ENCODE measurements at places on chromosomes 5 and 9.

GRCh38 chr5:78647838-78648358 is 674 bp downstream of the LHFPL2 start:
- DNase-seq: peak; percentile 77

GRCh38 chr9:26033336-26033735 is 355.1 kb upstream of the TUSC1 start:
- no peak for DNase-seq

GRCh38 chr5:69284203-69284602 is 48.4 kb downstream of the CCDC125 start:
- no peak for DNase-seq

GRCh38 chr5:140108093-140109017 is 5.6 kb upstream of the PURA start:
- peak; percentile 28 for DNase-seq

- no peak for DNase-seq
These were observed 532.8 kb upstream of the KLF4 start for GRCh38 chr9:108022246-108022935.

DNA sequence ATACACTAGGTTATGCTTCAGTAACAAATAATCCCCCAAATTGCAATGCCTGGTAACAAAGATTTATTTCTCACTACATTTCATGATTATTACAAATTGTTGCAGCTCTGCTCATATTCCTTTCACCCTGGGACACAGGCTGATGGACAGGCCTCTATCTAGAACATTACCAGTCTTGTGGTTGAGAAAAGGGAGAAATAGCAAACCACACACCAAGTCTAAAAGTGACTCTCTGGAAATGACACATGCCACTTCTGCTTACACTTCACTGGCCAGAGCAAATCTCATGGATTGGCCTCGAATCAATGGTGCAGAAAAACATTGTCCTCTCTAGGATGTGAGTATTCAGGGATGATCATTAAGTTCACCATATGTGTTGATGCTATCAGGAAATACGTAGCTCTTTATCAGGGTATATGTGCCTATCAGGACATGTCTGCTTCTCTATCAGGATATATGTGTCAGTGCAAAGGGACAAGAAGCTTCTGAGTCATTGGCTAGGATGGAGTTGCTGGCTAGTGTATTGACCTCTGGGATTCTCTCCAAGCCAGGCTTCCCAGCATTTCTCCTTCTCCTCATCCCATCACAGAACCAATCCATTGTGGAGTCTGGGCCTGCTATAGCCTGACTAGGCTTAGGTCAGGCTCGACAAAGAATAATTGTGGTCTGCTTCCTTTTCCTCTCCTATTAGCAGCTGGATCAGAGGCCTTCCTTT is 91.1 kb upstream of the CEP78 start:
- DNase-seq: no peak

DNA sequence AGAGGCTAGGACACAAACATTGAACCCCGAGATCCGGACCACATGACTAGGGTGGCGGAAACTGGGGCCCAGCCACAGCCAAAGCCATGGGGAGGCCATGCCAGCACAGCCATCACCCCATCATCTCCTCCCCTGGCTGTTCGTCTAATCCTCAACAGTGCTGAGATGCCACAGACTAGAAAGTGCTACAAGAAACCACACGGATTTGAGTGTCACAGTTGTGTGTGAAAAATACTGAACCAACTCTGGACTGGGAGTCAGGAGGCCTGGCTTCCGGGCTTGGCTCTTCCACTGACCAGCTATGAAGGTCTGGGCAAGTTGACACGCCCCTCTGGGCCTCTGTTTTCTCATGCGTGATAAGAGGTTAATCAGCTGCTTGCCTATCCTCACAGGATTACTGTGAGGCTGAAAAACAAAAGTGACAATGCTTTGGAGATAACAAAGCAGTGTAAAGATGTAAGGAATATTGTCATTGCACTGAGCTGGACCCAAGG is 38.8 kb upstream of the SHB start:
- no peak for DNase-seq

DNA sequence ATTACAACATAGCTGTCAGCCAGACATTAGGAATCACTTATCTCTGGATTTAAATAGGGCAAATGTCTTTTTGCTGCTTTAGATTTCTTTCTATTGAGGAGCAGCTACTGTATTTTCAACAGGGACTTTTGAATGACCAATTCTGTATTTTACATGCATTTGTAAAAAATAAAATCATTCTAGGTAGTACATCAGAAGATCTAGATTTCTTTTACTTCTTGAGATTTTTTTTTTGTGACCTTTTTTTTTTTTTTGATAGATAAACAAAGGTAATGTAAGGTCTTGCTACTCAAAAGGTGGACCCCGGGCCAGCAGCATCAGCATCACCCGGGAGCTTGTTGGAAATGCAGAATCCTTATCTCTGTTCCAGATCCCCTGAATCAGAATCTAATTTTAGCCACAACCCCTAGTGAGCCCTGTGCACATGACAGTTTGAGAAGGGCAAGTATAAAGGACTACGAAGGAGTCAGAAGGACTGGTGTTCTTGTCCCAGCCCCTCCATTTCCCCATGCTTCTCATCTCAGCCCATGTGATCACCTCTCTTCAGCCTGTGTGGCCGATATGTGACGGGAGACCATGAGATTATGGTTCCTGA is 37.7 kb upstream of the CKMT2 start:
- peak; percentile 37 for DNase-seq

- DNase-seq: no peak
These were observed 64.5 kb upstream of the UBTD2 start for GRCh38 chr5:172348084-172348483.

- no peak for DNase-seq
These were observed 1.3 kb upstream of the ITGA2 start for GRCh38 chr5:52987711-52988331.

DNA sequence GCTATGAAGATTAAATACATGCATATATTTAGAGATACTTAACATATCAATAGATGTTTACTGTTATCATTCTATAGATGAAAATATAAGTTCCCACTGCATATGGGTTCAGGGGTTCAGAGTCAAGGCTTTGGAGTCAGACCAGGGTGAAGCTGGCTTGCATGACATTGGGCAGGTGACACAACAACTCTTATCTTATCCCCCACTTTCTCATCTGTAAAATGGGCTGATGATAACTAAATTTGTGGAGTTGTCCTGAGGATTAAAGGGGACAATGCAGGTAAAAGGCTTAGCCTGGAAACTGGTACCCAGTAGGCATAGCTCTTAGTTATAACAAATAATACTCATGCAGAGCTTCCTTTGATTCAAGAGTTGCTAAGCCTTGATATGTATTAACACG is 72.6 kb upstream of the BRINP1 start:
- no peak for DNase-seq

- no peak for DNase-seq
These were observed 48.8 kb upstream of the GALNT10 start for GRCh38 chr5:154141745-154142221.

GRCh38 chr5:132098151-132098594 is 24.6 kb downstream of the CSF2 start:
- DNase-seq: no peak

DNA sequence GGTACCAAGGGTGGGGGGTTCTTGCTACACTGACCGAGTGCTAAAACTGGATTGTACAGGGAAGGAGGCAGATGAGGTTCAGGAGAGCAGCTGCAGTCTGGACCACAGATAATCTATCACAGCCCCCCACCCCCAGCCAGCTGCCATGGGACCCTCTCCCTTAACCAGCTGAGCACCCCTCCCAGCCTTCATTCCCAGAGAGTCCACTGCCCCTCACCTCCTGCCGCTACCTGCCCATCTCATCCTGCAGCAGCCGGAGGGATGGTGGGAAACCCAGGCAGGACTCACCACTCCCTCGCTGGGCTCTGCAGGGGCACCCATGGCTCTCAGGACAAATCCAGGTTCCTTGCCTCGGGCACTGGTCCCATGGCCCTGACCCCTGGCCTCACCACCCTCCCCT is 66.7 kb downstream of the MRPL36 start:
- DNase-seq: no peak

DNA sequence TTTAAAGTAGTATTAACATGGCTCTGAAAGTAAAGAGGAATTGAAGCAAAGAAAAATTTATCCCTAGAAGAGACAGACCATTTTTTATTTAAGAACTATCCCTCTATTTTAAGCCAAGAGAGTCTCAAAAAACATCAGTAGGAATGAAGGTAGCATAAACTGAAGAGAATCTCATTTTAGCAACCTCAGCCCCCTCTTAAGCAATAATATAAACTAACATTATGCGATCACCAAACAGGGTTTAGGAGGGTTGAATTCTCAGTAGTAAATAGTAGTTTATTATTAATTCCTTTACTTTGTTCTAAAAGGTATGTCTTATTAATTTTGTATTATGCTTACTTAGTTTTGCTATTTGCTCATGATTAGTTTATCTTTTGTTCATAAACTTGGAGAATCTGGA is 287.4 kb downstream of the CDK5RAP2 start:
- no peak for DNase-seq

DNA sequence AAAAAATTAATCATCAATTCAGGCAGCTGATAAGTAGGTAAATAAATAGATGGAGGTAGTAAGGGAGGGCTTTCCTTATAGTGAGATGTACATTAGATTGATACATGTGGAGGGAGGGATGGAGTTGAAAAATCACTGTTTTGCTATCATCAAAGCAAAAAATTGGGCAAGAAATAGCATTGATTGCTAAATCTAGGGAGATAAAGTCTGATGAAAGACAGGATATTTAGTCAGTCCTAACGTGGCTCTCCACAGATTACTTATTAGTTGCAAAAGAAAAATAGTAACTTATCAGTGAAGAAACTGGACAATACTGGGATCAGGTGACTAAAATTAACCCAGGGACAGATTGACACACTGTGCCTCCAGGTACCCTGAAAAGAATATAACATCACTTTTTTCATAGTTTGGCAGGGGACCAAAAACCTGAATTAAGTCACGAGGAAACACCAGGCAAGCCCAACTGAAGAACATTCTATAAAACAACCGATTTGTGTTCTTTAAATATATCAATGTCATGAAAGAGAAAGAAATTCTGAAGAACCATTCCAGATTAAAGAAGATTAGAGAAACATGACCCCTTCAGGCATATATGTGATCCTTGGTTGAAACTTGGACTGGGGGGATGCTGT is 27.1 kb upstream of the GOLPH3 start:
- DNase-seq: no peak

GRCh38 chr9:121326130-121326838 is 43.8 kb downstream of the STOM start:
- peak; percentile 39 for DNase-seq

GRCh38 chr9:93091056-93091452 is 5.0 kb upstream of the CARD19 start:
- DNase-seq: no peak

- no peak for DNase-seq
These were observed 21.8 kb downstream of the IL9 start for GRCh38 chr5:135873831-135874230.

GRCh38 chr5:83471405-83472212 is at the start of gene VCAN:
Gene VCAN (plus strand): TSS chr5:83471744. CDS start chr5:83483519, 11,775 bp downstream.
- DNase-seq: peak; percentile 51

- no peak for DNase-seq
These were observed 59.6 kb downstream of the ARHGAP26 start for GRCh38 chr5:142829801-142830220.

DNA sequence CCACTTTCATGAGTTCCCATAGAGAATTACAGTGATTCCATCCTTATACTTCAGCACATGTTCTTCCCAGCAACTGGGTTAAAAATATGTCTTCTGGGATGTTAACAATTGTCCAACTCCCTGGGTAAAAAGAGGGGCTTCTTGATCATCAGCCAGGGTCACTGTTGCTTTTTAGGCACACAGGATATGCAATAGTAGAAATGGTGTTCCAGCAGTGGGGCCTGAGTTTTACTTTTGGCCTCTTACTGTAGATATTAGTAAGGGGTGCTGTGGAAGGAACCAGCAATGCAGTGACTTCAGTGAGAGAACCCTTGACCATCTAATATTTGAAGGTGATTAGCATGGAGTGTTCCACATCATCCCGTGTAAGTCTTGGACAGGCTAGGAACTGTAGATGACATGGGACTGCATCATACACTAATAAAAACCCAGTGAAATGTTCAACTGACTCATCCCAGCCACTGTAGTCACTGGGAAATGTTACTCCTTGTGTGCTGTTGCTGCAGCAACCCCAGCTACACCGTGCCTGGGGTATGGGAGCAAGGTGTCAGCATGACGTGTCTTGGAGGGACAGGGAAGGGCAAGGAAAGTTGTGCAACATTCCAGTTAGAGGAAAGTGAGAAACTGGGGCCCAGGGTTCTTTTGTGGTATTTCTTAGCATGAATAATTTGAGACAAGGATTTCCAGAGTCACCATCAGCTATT is 610.9 kb downstream of the RAB3C start:
- no peak for DNase-seq

GRCh38 chr5:92548346-92548745 is 1032.7 kb downstream of the NR2F1-AS1 start:
- no peak for DNase-seq

DNA sequence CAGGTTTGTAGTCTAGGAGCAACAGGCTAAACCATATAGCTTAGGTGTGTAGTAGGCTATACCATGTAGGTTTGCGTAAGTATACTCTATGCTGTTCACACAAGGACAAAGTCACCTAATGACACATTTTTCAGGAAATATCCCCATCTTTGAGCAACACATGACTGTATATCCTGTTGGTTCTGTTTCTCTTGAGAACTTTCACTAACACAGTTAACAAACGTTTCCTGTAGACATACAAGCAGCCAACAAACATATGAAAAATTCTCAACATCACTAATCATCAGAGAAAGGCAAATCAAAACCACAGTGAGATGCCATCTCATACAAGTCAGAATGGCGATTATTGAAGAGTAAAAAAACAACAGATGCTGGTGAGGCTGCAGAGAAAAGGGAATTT is 68.2 kb downstream of the NR2F1-AS1 start:
- DNase-seq: no peak

GRCh38 chr5:167051402-167051768 is 1240.1 kb upstream of the WWC1 start:
- no peak for DNase-seq

- peak; percentile 19 for DNase-seq
These were observed 8.9 kb downstream of the OTP start for GRCh38 chr5:77629509-77630113.

DNA sequence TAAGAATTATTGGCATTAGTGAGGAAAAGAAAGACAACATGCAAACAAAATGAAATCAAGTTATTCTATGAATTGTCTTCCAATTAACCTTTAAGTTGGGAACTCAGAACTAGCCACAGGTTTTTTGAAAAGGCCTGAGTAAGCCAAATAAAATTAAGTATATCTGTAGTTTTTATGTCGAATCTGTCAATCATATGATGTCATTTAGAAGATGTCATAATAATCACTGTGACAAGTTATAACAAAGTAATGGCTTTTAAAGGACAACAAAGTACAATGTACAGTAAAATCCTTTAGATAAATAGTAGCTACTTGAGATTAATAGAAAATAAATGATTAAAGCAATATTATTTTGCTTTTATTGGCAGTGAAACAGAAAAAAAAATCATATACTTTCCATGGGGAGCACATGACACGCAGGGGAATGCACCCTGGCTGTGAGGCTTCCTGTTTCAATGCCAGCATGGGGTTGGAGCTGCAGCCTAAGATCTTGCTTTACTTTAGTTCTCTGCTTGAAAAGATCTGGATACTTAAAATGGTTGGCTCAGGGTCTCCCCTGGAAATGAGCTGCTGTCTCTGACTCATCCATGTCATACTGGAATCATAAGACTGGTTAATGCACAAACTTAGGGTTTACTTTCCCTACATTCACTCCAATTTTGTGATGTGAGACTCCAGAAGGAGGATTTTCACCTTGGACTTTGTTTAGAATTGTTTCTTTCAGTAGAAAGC is 284.3 kb downstream of the TAF11L14 start:
- no peak for DNase-seq

GRCh38 chr9:93776873-93777272 is 178.3 kb downstream of the BARX1 start:
- no peak for DNase-seq
